NCI-H1417 (cell line): ENCODE measurements at places on chromosomes 11 and 22.

GRCh38 chr11:2434008-2434407 is 10.3 kb downstream of the TRPM5 start:
- no peak for DNase-seq

GRCh38 chr11:119895981-119896380 is 167.0 kb upstream of the NECTIN1 start:
- no peak for DNase-seq

DNA sequence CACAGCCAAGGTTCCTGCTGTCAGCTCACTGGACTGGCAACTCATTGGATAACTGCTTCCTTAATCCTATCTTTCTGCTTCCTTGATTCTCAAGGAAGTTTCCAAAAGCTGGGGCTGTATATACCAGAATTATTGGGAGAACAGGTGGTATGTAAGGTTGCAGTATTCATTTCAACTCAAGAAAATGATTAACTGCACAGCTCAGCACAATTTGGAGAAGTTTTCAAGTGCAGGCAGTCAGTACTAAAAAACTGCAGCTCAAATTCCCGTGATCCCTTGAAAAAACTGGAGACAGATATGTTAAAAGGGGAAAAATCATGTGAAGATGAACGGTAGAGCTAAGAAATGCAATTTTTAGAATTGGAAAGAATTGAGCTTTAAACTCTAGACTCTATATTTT is 44.4 kb downstream of the GRM5 start:
- DNase-seq, result no peak

- DNase-seq, result no peak
Observed at GRCh38 chr11:114379394-114380069, 20.8 kb downstream of the C11orf71 start.

GRCh38 chr11:99200720-99201119 is 180.0 kb downstream of the CNTN5 start:
- no peak for DNase-seq

DNA sequence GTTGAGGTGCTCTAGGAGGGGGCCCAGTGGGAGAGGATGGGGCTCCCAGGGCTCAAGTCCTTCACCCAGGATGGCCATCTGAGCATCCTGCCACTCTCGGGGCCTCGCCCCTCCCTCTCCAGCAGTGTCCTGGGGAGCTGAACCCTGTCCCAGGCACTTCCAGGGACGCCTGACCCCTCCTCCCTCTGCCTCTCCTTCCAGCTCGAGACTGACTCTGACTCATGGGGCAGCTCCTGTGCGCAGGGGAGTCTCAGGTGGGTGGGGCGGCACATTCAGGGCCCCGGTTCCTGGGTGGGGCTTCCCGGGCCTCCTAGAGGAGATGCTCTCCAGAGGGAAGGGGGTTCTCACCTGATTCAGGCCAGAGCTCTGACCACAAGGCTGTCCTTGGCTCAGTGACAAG is 77.1 kb upstream of the IGLL5 start:
- no peak for DNase-seq

- no peak for DNase-seq
Observed at GRCh38 chr11:11836676-11837231, 5.0 kb upstream of the USP47 start.

DNA sequence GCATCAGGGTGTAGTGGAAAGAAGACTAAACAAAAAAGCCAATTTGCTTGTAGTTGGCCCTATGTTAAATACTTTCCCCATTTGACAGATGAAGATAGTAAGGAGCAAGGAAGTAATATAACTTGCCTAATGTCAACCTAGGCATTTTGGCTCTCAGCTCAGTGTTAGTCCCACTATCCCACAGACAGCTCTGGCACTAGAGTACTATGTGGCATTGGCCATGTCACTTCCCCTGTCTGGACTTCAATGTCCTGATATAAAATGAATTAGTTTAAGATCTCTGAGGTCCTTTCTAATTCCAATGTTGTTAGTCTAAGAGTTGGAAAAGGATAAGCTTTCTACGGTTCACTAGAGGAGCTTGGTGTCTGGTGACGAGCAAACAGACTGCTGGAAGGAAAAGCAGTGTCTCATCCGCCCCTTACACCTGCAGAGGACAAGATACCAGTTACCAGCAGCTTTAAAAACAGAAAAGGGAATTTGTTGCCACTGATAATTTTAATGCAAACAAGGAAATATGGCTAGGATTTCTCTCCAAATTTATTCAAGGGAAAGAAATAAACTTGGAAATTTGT is 92.5 kb downstream of the RELT start:
- peak; percentile 45 for DNase-seq

GRCh38 chr11:28223994-28224393 is 115.8 kb downstream of the METTL15 start:
- DNase-seq, result no peak

DNA sequence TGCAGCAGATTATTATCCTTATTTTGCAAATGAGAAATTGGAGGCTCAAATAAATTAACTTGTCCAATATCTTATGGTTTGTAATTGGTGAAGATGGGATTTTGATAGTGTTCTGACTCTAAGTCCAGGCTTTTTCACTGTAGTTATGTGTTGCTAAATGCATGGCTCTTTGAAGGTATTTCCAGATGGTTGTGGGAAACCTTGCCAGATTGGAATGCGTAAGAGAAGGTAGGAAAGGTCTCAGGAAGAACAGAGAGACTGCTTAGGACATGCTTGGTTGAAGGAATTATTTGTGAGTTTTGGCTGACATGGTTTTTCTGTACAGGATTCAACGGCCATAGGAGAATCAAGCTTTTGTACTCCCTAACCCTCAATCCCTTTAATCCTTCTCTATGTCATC is 108.6 kb downstream of the STIM1 start:
- DNase-seq, result no peak
